ENCODE measurements at places on chromosomes 7 and 10.
A peak's percentile ranks its signal among the peaks of the same experiment; 100 is the strongest.

- DNase-seq, result no peak
Observed at GRCh38 chr10:118501637-118502440, 93.6 kb downstream of the PRLHR start.

DNA sequence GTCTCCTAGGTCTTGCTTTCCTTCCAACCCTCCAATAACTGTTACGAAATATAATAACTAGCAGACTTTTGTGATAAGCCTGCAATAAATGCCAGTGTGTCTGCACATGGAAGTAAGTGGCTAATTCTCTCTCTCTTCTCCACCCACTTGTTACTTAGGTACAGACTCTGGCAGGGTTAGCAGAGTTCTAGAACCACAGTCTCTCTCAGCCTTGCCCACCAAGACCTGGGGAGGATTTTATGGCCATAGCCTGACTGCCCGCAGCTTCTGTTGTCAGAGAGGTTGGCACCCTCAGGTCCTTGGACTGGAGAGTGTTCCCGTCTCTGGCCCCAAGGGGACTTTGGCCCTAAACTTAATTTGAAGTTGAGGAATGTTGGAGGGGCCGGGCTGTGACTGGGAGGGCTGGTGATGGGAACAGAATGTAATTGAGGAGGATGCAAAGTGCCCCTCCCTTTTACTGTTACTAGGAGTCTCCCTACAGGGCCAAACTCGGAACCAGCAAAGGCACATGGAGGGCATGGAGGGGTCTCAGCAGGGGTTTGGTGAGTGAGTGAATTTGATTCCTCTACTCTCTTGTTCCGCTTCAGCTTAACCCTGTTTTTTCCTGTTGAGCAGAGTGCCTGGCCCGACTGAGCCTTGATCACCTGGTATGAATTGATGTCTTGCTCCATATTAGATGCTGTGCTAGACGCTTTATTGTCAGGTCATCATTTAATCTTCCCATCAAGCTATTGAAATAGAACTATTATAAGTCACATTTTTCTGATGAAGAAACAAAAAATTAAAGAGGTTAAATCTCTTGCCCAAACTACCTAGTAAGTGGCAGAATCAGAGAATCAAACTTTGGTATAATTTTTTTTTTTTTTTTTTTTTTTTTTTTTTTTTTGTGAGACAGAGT lies 37.0 kb upstream of the LCOR start:
- no peak for DNase-seq

GRCh38 chr10:30155401-30155800 lies 96.0 kb upstream of the JCAD start:
- DNase-seq, result no peak

- DNase-seq, result no peak
Observed at GRCh38 chr10:110420401-110421193, 77.1 kb upstream of the DUSP5 start.

- peak; percentile 64 for DNase-seq
Observed at GRCh38 chr10:96395931-96396877, 37.4 kb upstream of the OPALIN start.

- no peak for DNase-seq
Observed at GRCh38 chr7:44673771-44674170, 67.3 kb downstream of the OGDH start.

- no peak for DNase-seq
Observed at GRCh38 chr7:2796358-2797352, 47.5 kb downstream of the GNA12 start.

All from CD4-positive, alpha-beta T cell treated with Interleukin-6 for 4 hours (primary cell).